Endodermal cell (in vitro differentiated cells): ENCODE measurements at places on chromosomes 12 and 14. TPM values are rescaled to one million over a fixed set of nuclear protein-coding genes. Genes with fewer than 3 reads are reported as not detected.

SOAT2 gene
- total RNA-seq: 0.54 to 0.71 TPM (median 0.61 TPM) in 3 replicates

CEBPE gene
- total RNA-seq: not detected in 3 replicates

RFX4 gene
- total RNA-seq: 0.09 TPM in 1 of 3 replicates, not detected in the others

BBOF1 gene
- total RNA-seq: 2.1 and 2.9 TPM in 2 replicates

GLIPR1L1 gene
- total RNA-seq: 0.94 TPM in 1 of 3 replicates, not detected in the others

RNF212B gene
- total RNA-seq: not detected in 2 replicates

HNRNPC gene
- total RNA-seq: 751 and 795 TPM in 2 replicates
